ENCODE measurements at places on chromosomes 5 and 9. TPM values are rescaled to one million over a fixed set of nuclear protein-coding genes. Genes with fewer than 3 reads are reported as not detected.

The SVEP1 gene
- polyA plus RNA-seq = not detected

DNA sequence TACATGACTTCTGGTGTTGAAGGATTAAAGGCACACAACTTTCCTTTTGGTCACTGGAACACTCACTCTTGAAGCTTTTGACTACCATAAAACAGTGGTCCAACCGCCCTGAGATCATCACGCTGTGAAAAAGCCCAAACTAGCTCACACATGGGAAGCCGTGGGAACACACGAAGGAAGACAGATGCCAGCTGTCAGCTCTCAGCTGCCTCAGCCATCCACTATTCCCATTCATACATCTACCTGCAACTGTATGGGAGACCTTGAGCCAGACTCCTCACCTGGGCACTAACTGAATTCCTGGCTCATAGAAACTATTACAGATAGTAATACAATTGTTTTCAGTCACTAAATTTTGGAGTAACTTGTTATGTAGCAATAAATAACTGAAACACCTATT lies 246.1 kb downstream of the MSX2 start:
- no peaks in the 10 kb centered on the region for H3K4me1 ChIP-seq
- H3K27ac ChIP-seq = no peak overlapping the region
- no peak overlapping the region for H3K4me3 ChIP-seq
- no peak for DNase-seq

- no peak overlapping the region for H3K27ac ChIP-seq
- DNase-seq = no peak
- H3K36me3 ChIP-seq = no peaks in the 10 kb centered on the region
- H3K4me3 ChIP-seq = no peak overlapping the region
Observed at GRCh38 chr5:50969151-50970031, 303.0 kb downstream of the PARP8 start.

The PCDHAC2 gene
- not detected for polyA plus RNA-seq

The PROB1 gene
- polyA plus RNA-seq = 0.72 TPM

DNA sequence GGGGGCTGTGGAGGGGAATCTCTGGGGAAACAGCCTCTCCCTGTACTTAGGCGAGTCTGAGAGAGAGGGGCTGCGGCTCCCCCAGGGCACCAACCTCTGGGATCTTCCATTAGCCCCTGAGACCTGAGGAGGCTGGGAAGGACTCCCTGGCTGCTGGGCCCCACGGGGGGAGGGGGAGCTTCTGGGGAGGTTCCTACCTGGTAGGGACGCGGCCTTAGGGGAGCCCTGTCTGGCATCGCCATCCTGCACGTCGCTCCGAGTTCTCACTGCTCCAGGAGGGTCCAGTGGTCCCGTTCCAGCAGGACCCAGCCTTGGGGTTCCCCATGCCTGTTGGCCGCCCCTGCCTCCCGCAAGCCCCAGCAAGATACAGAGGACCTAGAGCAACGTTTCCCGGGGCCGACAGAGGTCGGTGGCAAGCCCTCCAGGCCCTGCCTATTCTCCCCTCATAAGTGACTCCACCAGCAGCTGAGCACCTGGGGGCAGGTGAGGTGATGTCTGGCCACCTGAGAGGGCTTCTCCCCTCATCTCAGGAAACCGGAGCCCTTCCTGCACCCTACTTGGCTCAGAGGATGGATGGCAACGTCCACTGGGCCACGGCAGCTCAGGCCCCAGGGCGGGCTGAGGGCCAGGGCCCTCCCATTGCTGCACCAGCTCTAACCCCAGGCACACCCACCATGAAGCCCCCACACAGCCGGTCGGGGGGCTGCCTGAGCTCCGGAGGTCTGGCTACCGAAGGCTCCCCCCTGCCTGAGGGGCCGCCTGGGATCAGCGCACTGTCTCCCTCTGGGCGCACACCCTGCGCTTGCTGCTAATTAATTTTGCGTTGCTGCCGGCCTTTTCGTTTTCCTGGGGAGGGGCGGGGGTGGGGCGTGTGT lies 22.5 kb downstream of the TPPP start:
- no peak for DNase-seq
- no peak overlapping the region for H3K4me3 ChIP-seq
- H3K4me1 ChIP-seq = peaks cover 23% of the 10 kb centered on the region

The ITGA1 gene
- polyA plus RNA-seq = 16.5 TPM

The WNT8A gene
- not detected for polyA plus RNA-seq
